ENCODE measurements at places on chromosomes 13 and 19. TPM values are rescaled to one million over a fixed set of nuclear protein-coding genes. Genes with fewer than 3 reads are reported as not detected.

The OCEL1 gene
- total RNA-seq, result 1.8 TPM

The TEX101 gene
- total RNA-seq, result not detected

The NEK5 gene
- total RNA-seq, result 0.12 TPM

The SNAPC2 gene
- 35.0 TPM for total RNA-seq

The KL gene
- 0.11 TPM for total RNA-seq
